Aorta (tissue), 5 donors: ENCODE measurements at places on chromosomes 11 and 22. TPM values are rescaled to one million over a fixed set of nuclear protein-coding genes. Genes with fewer than 3 reads are reported as not detected.

CELF1 gene
- polyA plus RNA-seq: 11.3 TPM

CHRM1 gene
- polyA plus RNA-seq: not detected

OR8A1 gene
- polyA plus RNA-seq: not detected

C11orf52 gene
- 5.6 TPM for polyA plus RNA-seq

ZC3H7B gene
- polyA plus RNA-seq: 14.8 TPM

- no peaks in the 10 kb centered on the region for H3K27me3 ChIP-seq
- H3K4me1 ChIP-seq: no peaks in the 10 kb centered on the region
- DNase-seq: no peak
- H3K27ac ChIP-seq: no peak overlapping the region
- H3K36me3 ChIP-seq: no peaks in the 10 kb centered on the region
Observed at GRCh38 chr22:47883757-47884156, 1121.3 kb downstream of the TBC1D22A start.

DNA sequence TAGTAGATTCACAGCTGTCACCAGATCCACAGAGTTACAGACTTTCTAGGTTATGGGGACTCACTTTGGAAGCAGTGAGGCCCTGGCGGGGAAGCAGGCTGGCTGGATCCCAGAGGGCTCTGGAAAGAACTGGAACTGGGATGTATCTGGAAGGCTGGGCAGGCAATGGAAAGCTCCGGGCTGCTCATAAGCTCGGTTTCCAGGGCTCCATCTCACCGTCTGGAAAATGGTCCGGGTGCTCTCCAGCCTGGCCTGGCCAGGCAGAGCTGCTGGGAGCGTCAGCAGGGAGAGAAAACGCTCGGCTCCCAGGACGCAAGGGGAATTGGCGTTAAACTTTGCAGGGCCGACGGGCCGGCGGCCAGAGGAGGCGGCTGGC is 335 bp upstream of the SEZ6L start:
- H3K36me3 ChIP-seq: no peaks in the 10 kb centered on the region
- peak overlapping the region; percentile 56 for H3K4me3 ChIP-seq
- DNase-seq: no peak

DNA sequence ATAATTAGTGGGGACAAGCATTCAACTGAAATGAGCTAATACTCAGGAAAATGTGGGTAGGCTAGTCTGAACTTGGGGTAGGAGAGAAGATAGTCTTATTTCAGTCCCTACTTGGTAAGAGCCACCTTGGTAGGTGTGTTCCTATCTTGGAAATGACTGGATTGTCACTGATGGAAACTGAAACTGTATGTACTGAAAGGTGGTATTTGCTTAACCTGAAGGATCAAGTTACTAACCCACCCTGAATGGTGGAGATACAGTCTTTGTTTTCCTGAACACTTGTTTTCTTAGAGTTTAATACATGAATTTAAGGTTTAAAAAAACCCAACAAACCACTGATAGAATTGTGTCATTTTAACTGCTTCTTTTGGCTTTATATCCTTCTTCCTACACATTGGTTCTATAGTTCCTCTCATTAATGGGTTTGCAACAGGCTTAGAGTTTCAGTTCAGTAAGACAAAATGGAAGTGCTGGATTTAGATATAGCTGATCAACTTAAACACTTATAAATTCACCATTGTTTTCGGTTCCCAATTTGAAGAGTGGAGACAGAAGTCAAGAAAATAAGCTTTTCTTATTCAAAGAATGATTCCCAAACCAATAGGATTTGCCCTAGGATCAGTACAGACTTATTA is 4.2 kb downstream of the FAR1 start:
- H3K27ac ChIP-seq: no peak overlapping the region
- no peaks in the 10 kb centered on the region for H3K4me1 ChIP-seq
- no peaks in the 10 kb centered on the region for H3K36me3 ChIP-seq
- no peak overlapping the region for H3K4me3 ChIP-seq

DNA sequence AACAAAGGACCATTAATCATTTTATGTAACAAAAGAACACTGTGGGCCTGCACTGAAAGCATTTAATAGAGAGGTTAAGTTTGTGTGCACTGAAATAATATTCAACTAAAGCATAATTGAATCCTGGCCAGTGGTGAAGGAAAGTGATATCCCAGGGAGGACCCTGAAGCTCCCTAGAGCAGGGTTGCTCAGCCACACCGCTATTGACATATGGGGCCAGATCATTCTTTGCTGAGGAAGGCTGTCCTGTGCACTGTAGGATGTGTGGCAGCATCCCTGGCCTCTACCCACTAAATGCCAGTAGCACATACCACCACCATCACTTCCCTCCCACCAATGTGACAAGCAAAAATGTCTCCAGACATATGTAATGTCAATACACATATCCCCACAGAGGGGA is 166.1 kb upstream of the MTNR1B start:
- no peaks in the 10 kb centered on the region for H3K36me3 ChIP-seq
- no peaks in the 10 kb centered on the region for H3K27me3 ChIP-seq
- DNase-seq: no peak
- H3K4me1 ChIP-seq: no peaks in the 10 kb centered on the region

GRCh38 chr11:60718524-60719316 is 5.8 kb upstream of the MS4A18 start:
- no peaks in the 10 kb centered on the region for H3K36me3 ChIP-seq
- no peak for DNase-seq
- no peaks in the 10 kb centered on the region for H3K27me3 ChIP-seq
- no peak overlapping the region for H3K27ac ChIP-seq

GRCh38 chr11:44110231-44110679 is 14.8 kb downstream of the EXT2 start:
- H3K36me3 ChIP-seq: peaks cover 5% of the 10 kb centered on the region
- H3K4me1 ChIP-seq: no peaks in the 10 kb centered on the region
- peak; percentile 56 for DNase-seq
- no peak overlapping the region for H3K27ac ChIP-seq

DNA sequence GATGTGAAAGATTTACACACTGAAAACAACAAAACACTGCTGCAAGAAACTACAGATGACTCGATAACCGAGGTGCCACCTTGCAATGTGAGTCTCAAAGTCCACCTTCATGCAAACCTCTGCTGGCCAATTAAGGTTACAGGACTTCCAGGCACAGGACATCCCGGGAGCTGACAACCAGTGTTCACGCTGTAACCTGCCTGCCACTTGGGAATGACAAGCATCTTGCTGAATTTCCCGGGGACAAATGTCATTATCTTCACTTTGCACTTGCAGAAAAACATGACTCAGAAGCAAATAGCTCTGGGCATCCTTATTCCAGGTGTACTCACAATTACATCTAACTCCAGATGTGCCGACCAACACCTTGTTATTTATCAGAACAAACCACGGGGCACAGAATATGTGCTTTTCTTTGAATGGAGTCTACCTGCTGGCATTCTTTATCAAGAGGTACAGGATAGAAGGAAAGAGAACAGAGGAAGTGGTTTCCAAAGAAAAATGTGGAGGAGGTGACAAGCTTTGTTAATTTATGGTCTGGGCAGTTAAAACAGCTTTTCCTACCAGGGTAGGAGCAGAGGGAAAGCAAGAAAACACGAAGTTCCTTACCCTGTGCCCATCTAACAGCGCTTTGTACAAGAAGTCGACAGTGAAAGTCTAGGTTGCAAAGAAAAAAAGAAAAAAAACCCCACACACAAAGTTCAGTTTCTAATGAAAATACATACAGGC is 72.3 kb downstream of the SHANK2 start:
- peaks cover 2% of the 10 kb centered on the region for H3K27me3 ChIP-seq
- H3K4me3 ChIP-seq: no peak overlapping the region
- DNase-seq: no peak
- no peaks in the 10 kb centered on the region for H3K36me3 ChIP-seq

GRCh38 chr11:34145847-34146381 is 40.5 kb downstream of the NAT10 start:
- DNase-seq: no peak
- H3K27ac ChIP-seq: no peak overlapping the region
- no peaks in the 10 kb centered on the region for H3K27me3 ChIP-seq
- H3K4me1 ChIP-seq: no peaks in the 10 kb centered on the region
- H3K36me3 ChIP-seq: peaks cover 9% of the 10 kb centered on the region
- H3K4me3 ChIP-seq: no peak overlapping the region

DNA sequence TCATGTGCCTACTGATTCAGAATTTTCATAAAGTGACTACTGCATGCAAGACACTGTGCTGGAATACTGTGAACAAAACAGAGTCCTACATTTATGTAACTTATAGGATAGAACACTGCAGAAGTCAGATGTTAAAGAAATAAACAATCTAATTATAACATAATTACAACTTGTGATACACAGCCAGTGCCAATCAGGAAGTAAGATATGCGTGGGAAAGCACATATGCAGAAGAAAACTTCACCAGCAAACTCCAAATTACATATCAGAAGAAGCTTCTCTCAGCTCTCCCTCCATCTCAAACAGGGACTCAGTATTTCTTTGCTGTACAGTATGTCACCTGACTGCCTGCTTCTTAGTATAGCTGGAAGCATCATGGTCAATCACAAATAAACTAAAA is 37.4 kb downstream of the PAK1 start:
- no peaks in the 10 kb centered on the region for H3K27me3 ChIP-seq
- H3K4me3 ChIP-seq: no peak overlapping the region
- no peaks in the 10 kb centered on the region for H3K36me3 ChIP-seq
- H3K4me1 ChIP-seq: no peaks in the 10 kb centered on the region
- no peak for DNase-seq
- H3K27ac ChIP-seq: no peak overlapping the region

- H3K27ac ChIP-seq: no peak overlapping the region
- no peaks in the 10 kb centered on the region for H3K36me3 ChIP-seq
- no peaks in the 10 kb centered on the region for H3K4me1 ChIP-seq
- H3K4me3 ChIP-seq: no peak overlapping the region
- no peaks in the 10 kb centered on the region for H3K27me3 ChIP-seq
Observed at GRCh38 chr11:10414659-10415058, 40.4 kb upstream of the AMPD3 start.
